ENCODE measurements at places on chromosomes 1 and 21.

DNA sequence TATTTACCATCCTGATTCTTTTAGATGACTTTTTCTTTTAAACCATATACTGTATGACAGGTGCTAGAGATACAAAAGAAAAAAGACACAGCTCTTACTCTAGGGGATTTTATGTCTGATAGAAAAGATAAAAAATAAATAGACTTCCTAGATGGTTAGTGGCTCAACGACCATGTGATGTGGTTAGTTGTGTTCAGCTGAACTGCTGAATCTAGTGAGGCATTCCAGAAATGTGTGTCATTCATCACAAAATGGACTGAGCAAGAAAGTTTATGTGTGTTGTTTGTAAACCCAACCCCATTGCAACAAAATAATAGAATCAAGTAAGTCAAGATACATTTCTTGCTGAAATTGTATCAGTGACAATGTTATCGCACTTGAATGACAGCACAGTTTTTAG, 205.8 kb upstream of the LYPLAL1 start:
- DNase-seq = no peak

- DNase-seq = peak; percentile 67
These were observed at the start of gene SAMD11 for GRCh38 chr1:923131-923990. SAMD11 (plus strand) TSS chr1:923923; CDS start chr1:924432, 509 bp downstream.

DNA sequence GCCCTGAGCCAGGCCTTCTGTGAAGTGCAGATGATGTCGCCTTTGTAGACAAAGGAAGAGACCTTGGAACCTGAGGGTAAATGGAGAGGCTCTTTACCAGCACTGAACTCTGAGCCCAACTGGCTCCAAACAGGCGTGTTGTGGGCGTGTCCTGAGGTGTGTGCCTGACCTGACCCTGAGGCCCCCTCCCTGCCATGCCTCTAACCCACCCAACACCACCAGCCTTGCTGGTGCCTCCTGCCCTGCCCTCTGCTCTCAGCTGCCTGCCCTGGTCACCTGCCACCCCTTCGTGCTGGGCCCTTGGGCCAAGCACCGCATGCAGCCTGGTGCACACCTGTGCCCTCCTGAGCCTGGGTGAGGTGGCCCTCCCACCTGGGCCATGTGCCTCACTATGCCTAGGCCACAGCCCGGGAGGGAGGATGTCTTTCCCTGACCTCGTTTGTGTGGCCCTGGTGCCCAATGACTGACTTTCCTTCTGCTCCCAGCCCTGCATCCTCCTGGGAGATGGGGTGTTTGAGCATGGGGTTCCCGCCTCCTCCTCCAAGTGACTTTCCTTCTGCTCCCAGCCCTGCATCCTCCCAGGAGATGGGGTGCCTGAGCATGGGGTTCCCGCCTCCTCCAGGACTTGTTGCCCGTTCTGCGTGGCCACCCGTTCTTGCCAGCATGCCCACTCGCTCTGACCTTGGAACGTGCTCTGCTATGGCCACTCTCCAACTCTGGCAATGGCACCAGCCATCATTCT, 157.0 kb downstream of the PCBP3 start:
- no peak for DNase-seq

DNA sequence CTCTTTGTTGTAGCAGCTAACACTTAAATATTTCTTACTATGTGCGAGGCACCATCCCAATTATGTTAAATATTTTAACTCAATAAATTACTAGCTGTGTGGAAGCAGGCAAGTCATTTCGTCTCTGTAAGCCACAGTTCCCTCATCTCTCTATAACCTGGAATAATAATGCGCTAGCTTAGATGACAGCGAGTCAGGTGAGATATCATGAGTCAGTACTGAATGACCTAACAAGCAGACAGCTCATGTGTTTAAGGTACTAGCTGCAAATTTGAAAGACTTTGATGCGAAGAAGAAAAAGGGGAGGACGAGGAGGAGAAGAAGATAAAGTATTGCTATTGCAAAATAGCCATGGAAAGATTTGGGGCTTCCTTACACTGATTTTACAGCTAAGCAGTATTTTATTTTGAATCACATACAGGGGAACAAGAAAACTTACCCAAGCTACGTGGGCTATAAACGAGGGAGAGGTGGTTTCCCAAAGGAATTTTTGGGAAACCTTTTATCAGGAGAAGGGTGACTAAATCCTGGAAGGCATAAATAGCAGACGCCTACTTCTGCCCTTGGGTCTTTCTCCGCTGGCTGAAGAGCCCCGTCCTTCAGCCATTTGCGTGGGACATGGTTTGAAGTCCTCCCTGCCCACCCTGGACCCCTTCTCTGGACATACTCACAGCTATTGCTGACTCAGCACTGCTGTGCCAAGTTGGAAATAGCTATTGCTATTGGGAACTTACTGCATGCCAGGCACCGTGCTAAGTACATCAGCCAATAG, 8.9 kb downstream of the CITED4 start:
- DNase-seq = no peak

GRCh38 chr1:203263496-203263895, 34.0 kb upstream of the CHIT1 start:
- DNase-seq = no peak

DNA sequence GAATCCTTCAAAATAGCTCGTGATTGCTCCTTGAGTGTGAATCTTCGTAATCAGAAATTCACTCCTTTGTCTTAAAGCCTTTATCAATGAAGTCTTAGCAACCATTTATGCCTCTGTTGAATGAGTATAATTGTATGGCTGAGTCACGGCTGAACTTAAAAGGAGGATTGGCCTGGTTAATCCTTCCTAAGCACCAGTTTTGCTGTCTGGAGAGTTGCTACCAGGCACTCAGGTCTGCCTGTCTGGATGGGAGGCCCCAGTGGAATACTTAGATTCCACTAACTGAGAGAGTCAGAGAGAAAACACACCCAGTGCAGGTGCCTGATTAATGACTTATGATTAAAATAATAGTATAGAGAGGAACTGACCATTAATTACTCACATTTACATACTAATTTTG, 7.6 kb upstream of the HHAT start:
- no peak for DNase-seq

DNA sequence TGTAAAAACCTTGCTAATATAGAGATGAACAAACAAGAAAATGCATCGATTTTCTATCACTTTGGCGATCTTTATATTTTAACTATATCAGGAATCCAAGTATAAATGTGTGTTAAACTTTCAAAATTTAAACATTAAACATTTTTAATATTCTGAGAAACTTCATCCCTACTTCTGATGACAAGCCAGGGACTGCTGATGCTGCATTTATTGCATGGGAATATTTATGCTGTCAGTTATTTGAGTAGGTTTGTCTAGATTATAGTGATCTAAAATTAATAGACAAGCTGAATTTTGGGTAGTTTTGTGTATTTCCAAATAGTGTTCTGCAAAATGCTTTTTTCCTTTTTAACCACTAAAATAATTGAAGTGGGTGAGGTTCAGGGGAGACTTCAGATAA, 175.3 kb downstream of the LEPR start:
- no peak for DNase-seq

Measured in Ammon's horn (tissue), 1 donor.